ENCODE measurements at places on chromosomes 6 and 20.

- DNase-seq: no peak
These were observed 11.3 kb upstream of the SRSF6 start for GRCh38 chr20:43446361-43446879.

GRCh38 chr20:63409834-63410435, 48.8 kb upstream of the CHRNA4 start:
- no peak for DNase-seq

DNA sequence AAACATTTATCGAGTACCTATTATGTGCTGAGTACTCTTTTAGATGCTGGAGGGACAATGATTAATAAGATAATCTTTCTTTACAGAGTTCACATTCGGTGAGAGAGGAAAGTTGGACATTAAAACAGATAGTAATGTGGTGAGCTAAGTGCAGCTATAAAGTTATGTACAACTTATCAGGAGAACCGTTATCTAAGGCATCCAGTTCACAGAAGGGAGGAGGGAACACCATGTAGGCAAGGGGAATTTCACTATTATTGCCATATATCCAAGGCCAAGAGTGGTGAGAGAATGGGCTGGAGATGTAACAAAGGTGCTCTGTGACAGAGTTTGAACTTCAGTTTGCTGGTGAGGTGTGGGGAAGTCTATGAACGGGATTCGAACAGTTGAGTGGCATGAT, 105.8 kb downstream of the CARMIL1 start:
- no peak for DNase-seq

DNA sequence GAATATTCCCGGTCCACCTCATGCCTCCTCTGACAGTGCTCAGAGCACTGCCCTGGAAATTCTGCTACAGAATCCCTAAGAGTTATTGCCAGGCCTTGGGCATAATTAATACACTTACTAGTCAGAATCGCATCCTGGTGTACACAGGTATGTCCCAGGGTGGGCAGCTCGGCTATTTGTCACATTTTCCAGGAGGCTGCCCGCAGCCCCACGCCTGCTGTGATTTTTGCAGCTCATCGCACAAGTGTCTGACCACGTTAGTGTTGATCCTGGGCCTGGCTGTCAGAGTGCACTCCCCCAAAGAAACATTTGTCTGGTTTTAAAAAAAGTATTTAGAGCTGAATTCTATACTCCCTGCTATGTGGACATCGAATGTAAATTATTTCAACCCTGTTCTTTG, 105.4 kb downstream of the CD83 start:
- DNase-seq: no peak

- DNase-seq: peak; percentile 62
These were observed 2.9 kb downstream of the TNNC2 start for GRCh38 chr20:45823949-45824835.

GRCh38 chr6:43584892-43585570, 9.0 kb downstream of the POLH start:
- no peak for DNase-seq

GRCh38 chr6:112113431-112113830, 26.0 kb downstream of the FAM229B start:
- DNase-seq: no peak

DNA sequence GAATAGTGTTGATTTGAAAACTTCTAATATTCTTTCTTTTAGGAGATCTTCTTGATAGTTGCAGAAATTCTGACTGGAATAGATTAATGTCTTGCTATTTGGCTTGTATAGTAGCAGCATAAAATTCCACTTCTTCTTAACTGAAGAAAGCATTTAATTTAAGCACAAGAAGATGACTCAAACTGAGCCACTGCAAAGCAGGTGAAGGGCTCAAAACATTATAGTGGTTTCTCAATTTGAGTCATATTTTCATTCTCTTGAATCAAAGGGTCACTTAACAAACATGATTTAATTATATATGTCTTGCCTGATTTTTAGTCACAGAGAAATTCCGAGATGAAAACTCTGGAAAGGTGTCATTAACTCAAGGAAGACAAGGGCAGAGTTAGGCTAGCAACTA, 239.3 kb downstream of the ZNF217 start:
- DNase-seq: no peak

- DNase-seq: no peak
These were observed 838 bp upstream of the NKX2-2 start for GRCh38 chr20:21514553-21515251.

GRCh38 chr20:62273416-62273815, 29.4 kb upstream of the ADRM1 start:
- DNase-seq: no peak

DNA sequence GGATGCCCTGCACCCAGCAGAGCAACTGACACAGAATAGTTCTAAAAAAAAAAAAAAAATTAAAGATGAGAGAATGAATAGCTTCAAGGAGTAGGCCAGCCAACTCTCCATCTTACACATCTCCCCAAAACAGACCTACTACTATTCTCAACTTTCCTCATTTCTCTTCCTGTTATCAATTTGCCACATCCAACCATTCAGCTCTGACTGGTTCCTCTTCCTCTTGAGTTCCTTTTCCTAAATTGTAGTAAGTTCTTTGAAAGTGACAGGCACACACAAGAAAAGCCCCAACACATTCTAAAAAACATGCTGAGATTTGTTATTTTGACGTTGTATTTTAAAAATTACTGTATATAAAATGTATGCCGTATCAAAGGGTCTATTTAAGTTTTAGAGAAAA, 117.2 kb downstream of the PDSS2 start:
- no peak for DNase-seq

GRCh38 chr6:100512203-100512862, 47.6 kb upstream of the SIM1 start:
- DNase-seq: no peak

- DNase-seq: no peak
These were observed 110.4 kb downstream of the ADGRG6 start for GRCh38 chr6:142412241-142412640.

DNA sequence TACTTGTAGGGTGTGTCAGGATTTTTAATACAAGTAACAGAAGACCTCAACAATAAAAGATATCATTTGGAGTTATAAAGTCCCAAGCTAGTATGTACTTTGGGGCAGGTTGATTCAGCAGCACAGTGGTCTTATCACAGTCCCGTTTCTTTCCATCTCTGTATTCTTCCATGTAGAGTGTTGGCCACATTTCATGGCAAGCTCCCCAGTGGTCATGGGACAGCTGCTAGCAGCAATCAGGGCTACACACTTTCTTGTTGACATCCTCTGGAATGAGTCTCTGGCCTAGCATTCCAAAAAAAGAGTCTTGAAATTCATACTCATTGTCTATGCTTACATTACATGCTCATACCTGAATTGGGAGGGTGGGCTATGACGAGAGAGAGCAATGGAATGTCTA, 53.2 kb downstream of the SOBP start:
- DNase-seq: no peak

GRCh38 chr20:48629960-48630315, 197.9 kb downstream of the PREX1 start:
- DNase-seq: no peak

- peak; percentile 33 for DNase-seq
These were observed 414.0 kb downstream of the GJA1 start for GRCh38 chr6:121849477-121849876.

DNA sequence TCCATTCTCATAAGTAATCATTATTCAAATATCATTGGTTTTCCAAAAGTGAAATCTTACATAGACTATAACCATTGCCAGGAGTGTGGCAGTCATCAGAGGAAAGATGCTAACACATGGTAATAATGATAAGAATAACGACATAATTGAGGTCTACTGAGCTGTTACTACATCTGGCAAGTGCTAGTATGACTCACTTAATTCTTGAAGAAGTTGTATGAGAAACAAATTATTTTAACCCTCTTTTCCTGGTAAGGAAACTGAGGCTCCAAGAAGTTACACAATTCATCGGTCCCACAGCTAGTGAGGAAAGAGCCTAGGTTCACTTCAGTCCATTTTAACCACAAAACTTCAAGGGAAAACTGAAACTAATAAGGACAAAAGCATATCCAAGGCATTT, 335.6 kb upstream of the BTBD3 start:
- no peak for DNase-seq

DNA sequence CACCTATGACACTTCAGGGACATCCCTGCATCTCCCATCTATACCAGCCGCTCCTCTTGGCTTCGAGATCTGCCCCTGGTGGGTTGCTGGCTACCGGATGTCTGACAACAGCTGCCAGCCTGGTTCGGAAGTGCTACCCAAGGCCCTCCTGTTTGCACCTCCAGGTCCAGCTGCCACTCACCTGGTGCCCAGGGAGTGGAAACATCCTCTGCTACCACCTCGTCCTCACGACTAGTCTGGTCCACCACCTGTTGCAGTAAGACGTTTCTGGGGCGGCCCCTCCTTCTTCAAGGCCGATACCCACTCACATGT, 8.3 kb upstream of the PCMTD2 start:
- no peak for DNase-seq

GRCh38 chr6:19465760-19466159, 371.4 kb upstream of the ID4 start:
- no peak for DNase-seq

- no peak for DNase-seq
These were observed 277.2 kb downstream of the PRKN start for GRCh38 chr6:162450358-162450757.

- DNase-seq: no peak
These were observed 158.3 kb upstream of the OGFRL1 start for GRCh38 chr6:71130277-71130676.

DNA sequence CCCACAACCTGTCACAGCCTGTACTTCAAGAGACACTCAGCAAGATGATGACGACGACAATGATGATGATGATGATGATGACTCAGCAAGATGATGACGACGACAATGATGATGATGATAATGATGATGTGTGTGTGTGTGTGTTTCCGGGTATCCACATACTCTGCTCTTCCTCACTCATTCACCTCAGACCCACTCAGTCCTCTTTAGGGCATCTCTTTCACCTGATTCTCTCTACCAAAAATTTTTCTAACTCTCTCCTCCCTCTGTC, 1.2 kb upstream of the EIF6 start:
- DNase-seq: no peak

- DNase-seq: peak; percentile 18
These were observed 652 bp downstream of the BMP6 start for GRCh38 chr6:7726416-7727085.

GRCh38 chr20:17987988-17988387, 19.2 kb downstream of the MGME1 start:
- DNase-seq: no peak

Measured in activated naive CD8-positive, alpha-beta T cell treated with anti-CD3 and anti-CD28 coated beads for 36 hours (primary cell).